Stimulated activated CD8-positive, alpha-beta memory T cell treated with anti-CD3 and anti-CD28 coated beads, Interleukin-4, amount 100 ng/mL, for 4 hours (primary cell): ENCODE measurements at places on chromosomes 3 and 15.

DNA sequence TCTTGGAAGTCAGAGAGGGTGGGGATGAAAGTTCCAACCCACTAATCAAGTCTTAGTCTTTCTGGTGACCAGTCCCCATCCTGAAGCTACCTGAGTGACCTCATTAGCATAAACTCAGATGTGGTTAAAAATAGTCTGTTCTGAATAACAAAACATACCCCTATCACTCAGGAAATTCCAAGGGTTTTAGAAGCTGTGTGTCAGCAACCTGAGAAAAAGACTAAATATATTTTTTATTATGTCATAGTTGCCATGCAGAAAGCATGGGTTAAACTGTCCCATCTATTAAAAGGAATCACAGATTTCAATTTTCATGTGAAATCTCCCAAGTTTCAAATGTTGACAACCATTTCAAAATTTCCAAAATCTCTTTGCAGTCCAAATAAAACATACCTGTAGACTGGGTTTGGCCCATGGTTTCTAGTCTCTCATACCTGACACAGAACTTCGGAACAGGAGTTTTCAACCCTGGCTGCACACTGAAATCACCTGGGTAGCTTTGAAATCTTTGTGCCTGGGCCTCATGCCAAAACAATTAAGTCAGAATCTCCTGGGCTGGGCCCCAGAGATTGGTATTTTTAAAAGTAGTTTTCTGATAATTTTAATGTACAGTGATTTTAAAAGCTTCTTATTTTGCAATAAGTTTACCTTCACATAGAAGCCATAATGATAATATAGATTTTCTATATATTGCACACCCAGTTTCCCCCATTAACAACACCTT lies 476.3 kb downstream of the RBMS3 start:
- DNase-seq = no peak

DNA sequence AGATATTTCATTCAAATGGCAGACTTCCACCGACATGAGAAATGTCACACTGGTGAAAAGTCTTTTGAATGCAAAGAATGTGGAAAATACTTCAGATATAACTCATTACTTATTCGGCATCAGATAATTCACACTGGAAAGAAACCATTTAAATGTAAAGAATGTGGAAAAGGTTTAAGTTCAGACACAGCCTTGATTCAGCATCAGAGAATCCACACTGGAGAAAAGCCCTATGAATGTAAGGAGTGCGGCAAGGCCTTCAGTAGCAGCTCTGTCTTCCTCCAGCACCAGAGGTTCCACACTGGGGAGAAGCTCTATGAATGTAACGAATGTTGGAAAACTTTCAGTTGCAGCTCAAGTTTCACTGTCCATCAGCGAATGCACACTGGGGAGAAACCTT lies 8.6 kb upstream of the ZNF621 start:
- no peak for DNase-seq

- no peak for DNase-seq
Measured at GRCh38 chr15:48775546-48775945, 35.3 kb downstream of the CEP152 start.

DNA sequence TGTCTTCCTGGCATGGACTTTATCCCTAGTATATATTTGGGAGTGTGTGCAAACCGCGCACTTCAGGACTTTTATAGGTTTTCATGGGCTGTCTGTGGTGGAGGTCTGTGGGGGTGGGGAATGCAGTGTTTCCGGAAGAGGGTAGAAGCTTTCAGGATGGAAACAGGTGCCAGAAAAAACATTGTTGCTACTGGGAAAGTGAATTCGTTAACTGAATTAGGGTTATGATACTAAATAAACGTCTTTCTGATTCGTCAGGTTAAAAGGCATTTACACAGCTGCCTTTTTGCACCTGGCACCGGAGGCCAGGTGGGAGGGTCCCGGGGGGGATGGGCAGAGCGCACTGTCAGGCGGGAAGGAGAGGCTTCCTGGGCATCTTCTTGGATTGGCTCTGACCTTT lies 62.1 kb downstream of the SLCO3A1 start:
- no peak for DNase-seq

GRCh38 chr3:12044860-12045259 lies 40.7 kb downstream of the SYN2 start:
- no peak for DNase-seq

DNA sequence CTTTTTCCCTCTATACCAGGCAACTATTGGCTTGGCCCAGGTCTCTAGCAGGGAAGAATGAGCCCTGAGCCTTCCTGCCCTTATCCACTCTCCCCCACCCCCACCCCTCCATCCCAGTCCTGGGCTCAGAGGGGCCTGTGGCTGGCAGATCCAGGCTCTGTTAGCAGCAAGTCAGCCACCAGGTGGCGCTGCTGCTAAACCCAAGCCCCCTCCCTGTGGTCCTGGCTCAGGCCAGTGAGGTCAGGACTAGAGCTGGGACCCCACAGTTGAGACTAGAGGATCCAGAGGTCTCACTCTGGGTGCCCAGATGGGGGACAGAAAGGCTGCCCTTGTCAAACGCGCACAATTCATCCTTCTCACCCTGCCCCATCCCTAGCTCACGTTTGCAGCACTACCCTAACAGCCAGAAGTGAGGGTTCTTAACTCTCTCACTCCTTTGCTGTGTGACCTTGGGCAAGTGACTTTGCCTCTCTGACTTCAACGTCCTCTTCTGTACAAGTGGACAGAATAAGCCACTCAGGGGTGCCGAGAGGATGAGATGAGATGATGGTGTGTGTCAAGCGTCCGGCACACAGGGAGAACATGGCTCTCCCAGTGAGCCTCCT lies 46.8 kb upstream of the SLC6A1 start:
- DNase-seq = peak; percentile 6

DNA sequence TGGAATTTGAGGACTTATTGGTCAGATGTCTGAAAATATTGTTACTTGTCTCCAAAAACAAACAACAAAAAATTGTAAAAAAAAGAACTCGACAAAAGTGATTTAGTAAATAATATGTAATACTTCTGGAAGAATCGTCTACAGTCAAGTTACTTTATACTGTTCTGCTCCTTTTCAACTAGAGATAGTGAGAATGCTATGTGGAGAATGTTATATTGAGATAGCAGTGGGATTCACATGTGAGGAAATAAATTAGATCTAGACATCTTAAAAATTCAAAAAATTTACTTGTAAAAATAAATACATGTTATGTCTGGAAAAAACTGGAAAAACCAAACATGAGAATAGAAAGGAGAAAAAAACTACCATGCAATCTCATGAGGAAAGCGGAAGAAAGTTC lies 64.9 kb downstream of the SGO1 start:
- DNase-seq = no peak

DNA sequence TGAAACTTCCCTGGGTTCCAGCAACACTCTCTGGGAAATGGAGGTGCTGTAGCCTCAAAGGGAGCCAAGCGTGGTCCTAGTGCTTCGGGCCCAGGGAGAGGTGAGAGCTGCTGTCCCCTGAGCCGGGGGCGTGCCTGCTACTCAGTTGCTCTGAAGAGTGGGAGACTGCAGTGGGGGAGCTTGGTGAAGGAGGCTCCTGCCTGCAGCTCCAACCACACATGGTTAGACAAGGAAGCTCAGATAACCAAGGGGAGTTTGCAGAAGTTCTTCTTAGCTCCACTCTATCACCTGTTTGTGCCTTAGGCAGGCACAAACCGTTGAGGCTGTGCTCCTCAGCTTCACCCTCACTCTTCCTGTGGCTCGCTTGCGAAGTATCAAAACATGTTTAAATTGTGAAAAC lies 53.6 kb upstream of the TRPM1 start:
- DNase-seq = no peak

DNA sequence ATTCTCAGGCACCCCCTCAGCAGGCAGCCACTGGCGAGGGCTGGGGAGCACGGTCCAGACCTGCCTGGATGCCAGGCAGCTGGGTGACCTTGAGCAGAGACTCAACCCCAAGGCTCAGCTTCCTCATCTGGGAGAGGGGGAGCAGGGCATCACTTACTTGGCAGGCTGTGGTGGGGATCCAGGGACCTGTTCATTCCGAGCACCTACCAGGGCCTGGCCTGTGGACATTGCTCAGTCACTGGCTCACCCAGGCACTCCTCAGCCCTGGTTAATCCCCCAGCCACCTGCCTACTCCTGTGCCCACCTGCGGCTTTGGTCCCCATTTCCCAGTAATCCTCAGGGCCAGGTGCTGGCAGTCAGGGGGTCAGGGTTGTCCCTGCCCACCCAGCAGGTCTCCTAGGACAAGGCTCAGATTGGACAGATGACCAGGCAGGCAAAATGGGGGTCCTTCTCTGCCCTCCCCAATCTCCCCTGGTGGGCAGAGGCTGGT lies 9.3 kb upstream of the RPL29 start:
- DNase-seq = no peak

DNA sequence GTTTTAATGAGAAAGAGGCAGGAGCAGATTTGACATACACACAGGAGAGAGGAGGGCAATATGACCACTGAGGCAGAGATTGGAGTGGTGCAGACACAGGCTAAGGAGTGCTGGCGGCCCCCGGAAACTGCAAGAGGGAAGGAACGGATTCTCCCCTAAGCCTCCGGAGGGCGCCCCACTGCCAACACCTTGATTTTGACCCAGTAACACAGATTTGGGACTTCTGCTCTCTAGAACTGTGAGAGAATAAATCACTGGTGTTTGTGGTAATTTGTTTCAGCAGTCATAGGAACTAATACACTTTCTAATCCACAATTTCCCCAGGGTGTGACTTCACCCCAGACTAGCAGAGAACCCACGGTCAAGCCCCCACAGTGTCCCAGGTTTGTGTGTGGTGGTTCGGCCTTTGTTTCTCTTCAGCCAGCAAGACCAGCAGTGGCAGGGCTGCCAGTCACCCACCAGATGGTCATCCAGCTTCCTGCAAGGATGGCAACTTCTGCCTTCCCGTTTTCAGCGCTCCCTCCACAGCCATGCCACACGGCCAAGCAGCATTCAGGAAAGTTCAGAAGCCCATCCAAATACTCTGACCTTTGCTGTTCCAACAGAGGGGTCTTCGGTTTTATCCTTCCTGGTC lies 23.6 kb upstream of the TSPAN3 start:
- no peak for DNase-seq

- DNase-seq = no peak
Measured at GRCh38 chr3:115111632-115112031, 35.5 kb downstream of the ZBTB20 start.

GRCh38 chr3:99760031-99760430 lies 57.6 kb upstream of the CMSS1 start:
- no peak for DNase-seq

DNA sequence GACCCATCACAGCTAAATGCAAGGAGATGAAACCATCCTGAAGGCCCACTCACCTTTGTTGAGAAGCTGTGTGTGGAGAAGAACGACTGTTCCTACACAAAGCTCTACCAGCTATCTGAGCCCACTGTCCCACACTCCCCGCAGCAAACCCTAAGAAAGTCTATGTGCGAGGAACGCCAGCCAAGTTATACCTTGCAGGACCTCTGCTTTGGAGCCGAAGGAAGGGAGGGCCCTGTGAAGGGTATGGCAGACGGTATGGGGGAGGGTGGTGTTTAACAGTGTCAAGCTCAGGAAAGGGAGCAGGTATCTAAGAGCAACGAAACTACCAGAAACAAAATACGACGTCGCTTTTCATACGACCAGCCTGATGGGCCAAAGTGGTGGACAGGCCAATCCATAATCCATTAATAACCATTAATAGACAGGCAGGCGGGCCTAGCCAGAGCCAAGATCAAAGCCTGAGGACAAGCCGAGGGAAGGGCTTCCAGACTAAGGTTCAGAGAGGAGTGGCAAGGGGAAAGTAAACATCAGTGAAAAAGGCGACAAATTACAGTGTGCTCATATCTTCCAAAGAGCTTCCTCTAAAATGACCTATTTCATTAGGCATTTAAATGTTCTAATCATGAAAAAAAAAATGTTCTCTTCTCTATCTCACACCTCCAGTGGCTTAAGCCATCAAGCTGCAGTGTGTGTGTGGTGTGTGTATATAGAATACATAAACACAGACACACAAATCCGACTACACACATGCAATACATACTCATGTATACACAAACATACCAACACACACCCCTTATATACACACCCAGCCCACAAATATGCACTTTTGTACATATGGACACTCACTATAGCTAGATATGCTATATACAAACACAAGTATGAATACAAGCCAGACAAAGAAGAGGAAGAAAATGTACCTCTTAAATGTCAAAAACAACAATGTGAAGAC lies 43.9 kb downstream of the PTPN23 start:
- DNase-seq = no peak

DNA sequence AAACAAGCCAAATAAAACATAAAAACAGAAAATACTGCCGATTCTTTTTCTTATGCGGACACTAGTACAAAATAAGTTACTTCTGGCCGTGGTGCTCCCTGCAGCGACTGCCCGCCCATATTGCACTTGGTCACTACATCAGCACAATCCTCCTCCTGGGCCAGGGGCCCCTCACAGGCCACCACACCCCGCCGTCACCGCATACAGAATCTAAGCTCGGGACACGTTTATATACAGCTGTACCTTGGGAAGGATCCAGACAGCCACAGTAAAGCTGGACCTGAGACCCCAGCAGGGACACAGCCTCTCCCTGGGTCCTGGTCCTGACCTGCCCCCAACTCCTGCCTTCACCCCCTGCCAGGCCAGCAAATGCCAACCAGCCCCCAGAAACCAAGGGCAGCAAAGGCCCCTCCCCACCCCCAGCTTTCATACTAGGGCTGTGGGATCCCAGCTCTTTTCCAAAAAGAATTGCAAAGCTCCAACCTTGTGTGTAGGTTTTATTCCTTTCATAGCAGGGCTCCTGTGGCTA lies 12.9 kb upstream of the DNAJB8 start:
- DNase-seq = no peak

- no peak for DNase-seq
Measured at GRCh38 chr3:193960487-193961274, 175.3 kb upstream of the HES1 start.

DNA sequence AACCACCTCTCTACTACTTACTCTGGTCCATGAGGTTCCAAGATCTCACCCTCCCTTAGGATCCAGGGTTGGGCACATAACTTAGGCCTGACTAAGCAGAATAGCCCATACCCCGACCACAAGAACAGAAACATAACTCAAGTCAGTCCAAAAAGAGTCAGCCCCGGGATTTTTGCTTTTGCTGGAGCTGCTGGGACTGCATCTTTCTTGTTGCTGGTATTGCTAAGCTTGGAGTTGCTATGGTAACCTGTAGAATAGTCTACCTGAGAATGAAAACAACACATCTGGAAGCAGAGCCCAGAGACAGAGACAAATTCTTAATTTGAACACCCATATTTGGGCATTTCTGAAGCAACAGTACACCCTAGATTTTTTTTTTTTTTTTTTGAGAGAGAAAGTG lies 6.5 kb downstream of the RUBCN start:
- no peak for DNase-seq

- DNase-seq = no peak
Measured at GRCh38 chr3:25460751-25461150, 32.7 kb downstream of the RARB start.

GRCh38 chr3:27387625-27388024 lies 18.4 kb upstream of the NEK10 start:
- DNase-seq = no peak

GRCh38 chr15:53625260-53625659 lies 134.2 kb downstream of the WDR72 start:
- no peak for DNase-seq
